Stimulated activated CD4-positive, alpha-beta T cell treated with anti-CD3 and anti-CD28 coated beads, Interleukin-4, amount 100 ng/mL, for 1 hour (primary cell): ENCODE measurements at places on chromosomes 2 and 18.

GRCh38 chr18:11909591-11910026, 1.5 kb upstream of the MPPE1 start:
- no peak for DNase-seq

DNA sequence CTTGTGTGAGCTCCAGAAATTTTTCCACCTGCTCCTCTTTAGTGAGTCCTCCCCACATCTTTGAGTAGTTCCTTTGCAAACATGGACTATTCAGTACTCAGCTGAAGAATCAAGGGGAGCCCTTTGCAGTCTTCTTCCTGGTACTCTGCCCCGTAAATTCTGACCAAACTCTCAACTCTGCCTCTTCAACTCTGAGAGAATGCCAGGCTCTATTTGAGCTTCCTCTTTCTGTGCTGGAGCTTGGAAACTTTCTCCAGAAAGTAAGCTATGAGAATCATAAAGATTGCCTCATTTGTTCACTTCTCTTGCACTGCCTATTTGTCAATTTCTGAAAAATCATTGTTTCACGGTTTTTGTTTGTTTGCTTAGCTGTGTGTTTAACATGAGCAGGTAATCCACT, 7.4 kb upstream of the STAT4 start:
- DNase-seq = no peak

GRCh38 chr2:64186699-64187605, 42.7 kb upstream of the PELI1 start:
- no peak for DNase-seq

GRCh38 chr18:74204526-74205152, 56.3 kb downstream of the TIMM21 start:
- DNase-seq = no peak

DNA sequence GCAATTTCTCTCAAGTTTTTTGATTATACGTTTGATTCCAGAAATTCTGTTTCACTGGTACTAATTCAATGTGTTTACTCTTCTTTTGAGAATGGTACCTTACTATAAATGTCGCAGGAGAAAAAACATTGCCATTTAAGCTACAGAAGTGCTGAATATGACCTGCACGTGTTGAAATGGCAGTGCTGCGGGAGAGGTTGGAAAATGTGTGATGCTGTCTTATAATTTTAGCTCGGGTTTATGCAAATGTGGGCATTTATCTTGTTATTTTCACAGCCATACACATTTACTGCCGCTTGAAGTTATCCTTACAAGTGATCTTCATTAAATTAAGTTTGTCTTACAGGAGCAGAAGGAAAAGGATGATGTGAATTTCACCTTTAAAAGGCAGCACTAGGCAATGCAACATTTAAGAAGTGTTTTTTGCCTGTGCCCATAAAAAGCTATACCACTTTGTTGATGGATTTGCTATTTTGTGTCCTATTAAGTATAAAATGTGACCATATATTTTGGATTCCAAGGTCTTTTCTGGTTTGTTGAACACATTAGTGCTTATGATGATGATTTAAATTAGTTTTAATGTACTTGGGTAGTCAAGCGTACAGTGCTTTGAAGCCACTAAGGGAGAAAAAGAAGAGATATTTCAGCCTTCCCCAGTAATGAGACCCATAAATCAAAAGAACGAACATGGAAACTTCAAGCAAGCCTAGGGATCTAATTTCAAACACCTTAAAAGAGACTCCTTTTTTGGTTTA, 112.1 kb downstream of the LTBP1 start:
- no peak for DNase-seq

DNA sequence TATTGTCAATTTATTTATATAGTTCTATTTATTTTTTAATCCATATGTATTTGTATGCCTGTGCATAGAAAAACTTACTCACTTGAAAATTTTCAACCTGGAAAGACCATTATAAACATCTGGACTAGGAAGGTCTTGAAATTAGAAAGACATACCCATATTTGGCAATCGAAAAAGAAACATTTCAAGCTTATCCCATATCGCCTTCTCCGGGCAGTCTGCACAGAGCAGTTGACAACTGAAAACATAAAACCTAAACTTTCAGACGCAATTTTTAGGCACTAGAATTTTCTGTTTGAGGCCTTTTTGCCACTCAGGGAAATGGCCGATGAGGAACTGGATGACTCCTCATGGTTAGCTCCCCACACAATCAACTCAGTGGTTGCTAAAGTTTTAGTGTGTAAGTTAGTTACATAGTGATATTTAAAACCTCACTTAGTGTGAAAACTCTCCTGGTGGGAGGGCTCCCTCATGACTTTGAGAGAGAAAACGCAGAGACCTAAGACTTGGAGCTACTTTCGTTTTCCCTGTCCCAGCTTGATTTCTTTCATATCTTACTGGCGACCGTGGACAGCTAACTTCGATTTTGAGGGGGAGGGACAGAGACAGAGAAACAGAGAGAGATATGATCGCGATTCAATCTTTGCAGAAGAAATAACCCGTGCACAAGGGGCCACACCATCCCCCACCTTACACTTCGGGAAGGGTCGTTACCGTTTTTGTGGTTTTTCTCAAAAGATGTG, 3.2 kb upstream of the HOXD12 start:
- no peak for DNase-seq

- no peak for DNase-seq
Measured at GRCh38 chr2:148989882-148990493, 48.5 kb upstream of the LYPD6B start.

- DNase-seq = no peak
Measured at GRCh38 chr2:107569496-107569895, 257.2 kb upstream of the RGPD4 start.

DNA sequence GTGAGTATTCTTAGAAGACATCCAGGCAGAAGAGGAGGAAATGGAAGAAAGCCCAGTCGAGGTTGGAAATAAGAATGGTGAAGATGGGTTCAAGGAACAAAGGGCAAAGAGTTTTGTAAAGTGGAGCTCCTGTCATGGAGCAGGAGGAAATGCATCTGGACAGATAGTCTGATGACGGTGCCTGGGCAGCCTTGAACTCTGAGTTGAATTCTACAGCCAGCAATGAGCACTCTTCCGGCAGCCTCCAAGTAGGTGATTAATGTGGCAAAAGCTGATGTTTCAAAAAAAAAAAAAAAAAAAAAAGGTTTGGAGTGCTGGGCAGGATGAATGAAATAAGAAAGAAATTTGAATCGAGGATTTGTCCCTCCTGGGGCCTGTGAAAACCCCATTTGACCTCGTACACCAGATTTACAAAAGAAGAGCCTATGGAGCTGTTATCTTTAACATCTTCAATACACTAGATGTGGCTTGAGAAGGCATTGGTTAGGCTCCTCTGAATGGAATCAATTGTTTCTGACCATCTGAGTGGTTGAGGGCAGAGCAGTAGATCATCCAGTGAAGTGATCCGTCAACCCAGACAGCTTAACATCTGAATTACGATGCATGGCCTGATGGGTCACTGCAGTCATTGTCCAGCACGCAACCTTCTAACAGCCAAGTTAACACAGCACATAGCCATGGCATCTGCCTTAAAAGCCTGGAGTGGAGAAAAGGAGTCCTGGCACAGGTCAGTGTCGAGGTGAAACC, 449.7 kb downstream of the TXNL1 start:
- no peak for DNase-seq

- no peak for DNase-seq
Measured at GRCh38 chr2:43806719-43807031, 32.0 kb downstream of the ABCG5 start.

GRCh38 chr2:125274718-125275117, 1249.6 kb downstream of the CNTNAP5 start:
- no peak for DNase-seq

- DNase-seq = no peak
Measured at GRCh38 chr18:55543130-55543704, 44.8 kb downstream of the TCF4 start.

DNA sequence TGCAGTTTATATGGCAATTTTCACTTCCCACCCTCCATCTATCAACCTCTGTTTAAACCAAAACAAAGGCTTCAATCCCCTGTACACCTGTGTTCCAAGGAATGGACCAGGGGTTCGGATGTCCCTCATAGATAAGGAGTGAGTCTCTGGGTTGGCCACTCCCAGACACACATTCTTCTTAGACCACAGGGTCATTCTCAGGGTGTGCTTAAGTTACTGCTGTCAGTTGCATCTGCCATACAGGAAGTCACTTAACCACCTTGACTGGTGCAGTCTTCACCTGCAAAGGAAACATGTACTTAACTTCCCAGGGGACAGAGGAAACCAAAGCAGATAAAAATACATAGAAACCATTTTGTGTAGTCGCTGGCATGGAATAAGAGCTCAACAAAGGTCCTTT, 151.0 kb upstream of the NDUFV2 start:
- no peak for DNase-seq

GRCh38 chr2:182186132-182186735, 200.6 kb downstream of the PPP1R1C start:
- DNase-seq = no peak

- DNase-seq = no peak
Measured at GRCh38 chr2:239002954-239003623, 155.2 kb downstream of the TWIST2 start.
